T1000 (cell line): ENCODE measurements at places on chromosomes 7 and 10.

GRCh38 chr7:140384894-140385545 lies 13.3 kb downstream of the SLC37A3 start:
- DNase-seq, result no peak

DNA sequence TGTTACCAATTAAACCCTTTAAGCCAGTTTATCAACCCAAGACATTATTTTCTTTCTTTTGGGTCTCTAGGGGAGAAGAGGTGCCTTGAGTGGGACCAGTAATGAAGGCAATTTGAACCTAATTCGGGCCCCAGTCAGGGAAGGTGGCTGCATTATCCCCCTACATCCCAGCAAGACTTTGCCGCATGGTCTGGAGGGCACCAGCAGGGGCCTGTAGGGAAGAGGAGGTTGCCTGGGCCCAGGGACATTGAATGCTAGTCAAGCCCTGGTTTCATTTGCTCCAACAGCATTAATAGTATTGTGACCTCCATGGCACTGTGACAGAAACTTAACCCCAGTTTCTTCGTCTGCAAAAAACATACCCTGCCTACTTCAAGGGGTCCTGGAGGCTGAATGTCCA lies 108.8 kb downstream of the CUX1 start:
- no peak for DNase-seq

DNA sequence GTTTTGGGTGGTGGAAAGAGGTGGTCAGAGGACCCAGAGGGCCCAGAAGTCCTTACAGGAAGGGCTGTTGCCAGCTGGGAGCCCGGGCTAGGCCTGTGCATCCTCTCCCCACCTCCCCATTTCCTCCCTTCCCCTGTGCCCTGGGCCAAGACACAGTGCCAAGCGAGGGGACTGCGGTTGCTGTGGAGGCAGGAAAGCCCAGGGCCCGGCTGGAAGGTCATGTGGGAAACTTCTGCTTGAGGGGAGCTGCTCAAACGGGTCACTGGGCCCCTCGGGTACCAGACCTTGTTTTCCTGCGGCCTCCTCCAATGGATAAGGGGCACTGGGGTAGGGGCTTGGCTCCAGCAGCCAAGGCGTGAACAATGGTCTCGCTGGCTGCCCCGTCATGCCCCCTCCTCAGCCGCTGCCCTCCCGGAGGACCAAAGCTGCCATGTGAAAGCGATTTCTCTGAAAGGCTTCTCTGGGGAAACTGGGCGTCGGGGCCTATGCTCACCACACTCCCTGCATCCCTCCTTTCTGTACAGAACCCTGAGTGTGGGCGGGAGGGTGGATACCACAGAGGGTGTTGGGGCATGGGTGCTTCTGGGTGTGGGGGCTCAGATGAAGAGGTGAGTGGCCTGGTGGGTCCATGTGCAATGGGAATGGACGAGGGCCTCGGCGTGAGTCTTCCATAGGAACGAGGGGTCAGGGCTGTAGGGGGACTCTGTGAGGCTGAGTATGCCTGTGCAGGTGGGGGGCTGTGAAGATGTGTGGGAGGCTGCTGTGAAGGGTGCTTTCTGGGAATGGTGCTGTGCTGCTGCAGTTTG lies 135.3 kb downstream of the PTPN20 start:
- no peak for DNase-seq

- no peak for DNase-seq
Measured at GRCh38 chr7:100372256-100372655, 1.0 kb upstream of the PILRA start.

- no peak for DNase-seq
Measured at GRCh38 chr7:55303220-55303619, 61.9 kb upstream of the LANCL2 start.

- no peak for DNase-seq
Measured at GRCh38 chr7:37993060-37993501, 72.6 kb downstream of the EPDR1 start.

- DNase-seq, result peak; percentile 76
Measured at GRCh38 chr10:119315128-119316001, 108.0 kb downstream of the GRK5 start.

- no peak for DNase-seq
Measured at GRCh38 chr7:115779561-115779960, 251.0 kb downstream of the TFEC start.

DNA sequence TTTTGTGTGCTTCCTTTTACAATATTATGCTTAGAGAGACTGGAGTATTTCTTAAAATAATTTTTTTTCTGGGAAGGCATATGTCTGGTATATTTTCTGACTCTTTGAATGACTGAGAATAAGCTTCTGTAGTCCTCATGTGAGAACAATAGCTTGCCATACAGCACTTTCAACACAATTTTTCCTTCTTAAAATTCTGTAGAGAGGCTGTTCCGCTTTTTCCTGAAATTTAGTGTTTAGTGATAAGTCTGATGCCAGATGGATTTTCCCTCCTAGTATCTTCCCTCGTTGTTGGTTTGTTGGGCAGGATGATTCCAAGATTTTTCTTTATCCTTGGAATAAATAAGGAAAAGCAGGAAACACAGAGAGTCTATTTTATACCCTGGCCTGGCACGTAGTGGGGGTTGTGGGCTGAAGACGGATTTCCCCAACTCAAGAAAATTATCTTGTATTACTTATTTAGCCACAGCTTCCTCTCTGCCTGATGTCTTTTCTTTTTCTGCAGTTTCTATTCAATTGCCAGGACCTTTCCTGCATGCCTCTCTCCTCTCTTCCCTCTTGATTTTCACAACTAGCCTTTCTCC lies 111.2 kb downstream of the AOAH start:
- DNase-seq, result no peak

GRCh38 chr10:28822719-28823464 lies 145.6 kb downstream of the BAMBI start:
- no peak for DNase-seq

- no peak for DNase-seq
Measured at GRCh38 chr7:131045526-131045925, 282.1 kb upstream of the MKLN1 start.

DNA sequence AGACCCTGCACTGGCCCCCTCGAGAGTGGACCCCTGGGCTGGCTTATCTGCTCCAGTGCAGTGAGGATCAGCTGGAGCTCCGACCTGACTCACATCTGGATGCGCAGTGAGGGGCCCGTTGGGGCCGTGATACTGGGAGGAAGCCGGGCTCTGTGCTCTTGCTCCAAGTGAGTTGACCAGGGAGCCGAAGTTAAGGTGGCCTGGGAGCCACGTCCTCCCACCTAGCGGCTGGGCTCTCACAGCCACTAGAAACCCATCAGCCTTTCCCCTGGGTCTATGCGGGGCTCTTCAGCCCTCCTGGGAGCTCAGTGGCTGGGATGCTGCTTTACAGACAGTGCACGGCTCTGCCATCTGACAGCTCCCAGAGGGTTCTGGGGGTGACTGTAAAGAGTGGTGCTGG lies 9.1 kb downstream of the ALKBH4 start:
- no peak for DNase-seq

DNA sequence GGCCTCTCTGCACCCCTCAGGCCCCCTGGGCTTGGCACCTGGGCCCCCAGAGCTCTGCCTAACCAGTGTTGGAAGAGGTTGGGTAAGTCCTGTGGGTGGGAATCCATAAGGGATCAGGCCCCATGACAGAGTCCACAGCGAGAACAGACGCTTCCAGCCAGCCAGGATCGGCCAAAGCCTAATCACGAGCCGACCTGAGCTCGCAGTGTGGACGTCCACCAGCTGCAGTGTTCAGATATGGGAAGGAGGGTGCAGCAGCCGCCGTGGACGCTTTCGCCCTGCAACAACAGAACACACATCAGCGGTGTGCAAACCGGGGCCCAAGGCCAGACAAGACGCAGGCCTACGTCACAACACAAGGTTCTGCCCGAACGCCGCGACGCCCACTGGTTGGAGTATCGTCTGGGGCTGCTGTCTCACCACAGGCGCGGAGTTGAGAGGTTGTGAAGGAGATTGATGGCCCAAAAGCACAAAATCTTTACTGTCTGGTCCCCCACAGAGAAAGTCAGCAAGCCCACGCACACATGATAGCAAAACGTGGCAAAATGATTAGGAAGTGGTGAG lies 102.1 kb downstream of the FOXL3 start:
- DNase-seq, result no peak

DNA sequence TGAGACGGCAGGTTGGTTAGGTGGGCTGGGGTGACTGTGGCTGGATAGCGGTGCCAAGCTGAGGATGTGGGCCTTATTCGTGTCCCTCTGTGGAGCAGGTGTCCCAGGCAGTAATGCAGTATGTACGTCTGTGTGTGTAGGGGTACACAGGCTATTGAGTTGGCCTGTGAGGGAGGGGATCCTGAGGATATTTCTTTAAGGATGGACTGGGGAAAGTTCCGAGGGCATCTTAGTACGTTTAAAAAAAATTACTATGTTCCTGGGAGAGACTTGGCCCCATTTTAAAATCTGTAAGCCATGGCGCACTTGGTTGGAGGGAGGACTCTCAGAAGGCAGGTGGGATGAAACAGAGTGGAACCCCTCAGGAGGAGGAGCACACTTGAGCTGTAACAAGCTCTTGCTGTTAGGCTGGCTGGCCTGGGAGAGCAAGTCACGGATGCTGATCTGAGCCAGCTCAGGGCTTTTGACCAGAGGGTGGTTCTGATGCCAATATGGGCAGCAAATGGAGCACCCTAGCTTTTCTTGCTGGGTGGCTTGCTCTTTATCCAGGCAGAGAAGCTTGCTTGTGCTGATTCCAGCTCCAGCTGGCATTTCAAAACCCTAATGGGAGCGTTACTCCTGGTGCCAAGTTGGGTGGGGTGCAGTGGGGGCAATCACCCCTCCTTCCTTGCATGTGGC lies 765 bp downstream of the WBP1L start:
- DNase-seq, result no peak

DNA sequence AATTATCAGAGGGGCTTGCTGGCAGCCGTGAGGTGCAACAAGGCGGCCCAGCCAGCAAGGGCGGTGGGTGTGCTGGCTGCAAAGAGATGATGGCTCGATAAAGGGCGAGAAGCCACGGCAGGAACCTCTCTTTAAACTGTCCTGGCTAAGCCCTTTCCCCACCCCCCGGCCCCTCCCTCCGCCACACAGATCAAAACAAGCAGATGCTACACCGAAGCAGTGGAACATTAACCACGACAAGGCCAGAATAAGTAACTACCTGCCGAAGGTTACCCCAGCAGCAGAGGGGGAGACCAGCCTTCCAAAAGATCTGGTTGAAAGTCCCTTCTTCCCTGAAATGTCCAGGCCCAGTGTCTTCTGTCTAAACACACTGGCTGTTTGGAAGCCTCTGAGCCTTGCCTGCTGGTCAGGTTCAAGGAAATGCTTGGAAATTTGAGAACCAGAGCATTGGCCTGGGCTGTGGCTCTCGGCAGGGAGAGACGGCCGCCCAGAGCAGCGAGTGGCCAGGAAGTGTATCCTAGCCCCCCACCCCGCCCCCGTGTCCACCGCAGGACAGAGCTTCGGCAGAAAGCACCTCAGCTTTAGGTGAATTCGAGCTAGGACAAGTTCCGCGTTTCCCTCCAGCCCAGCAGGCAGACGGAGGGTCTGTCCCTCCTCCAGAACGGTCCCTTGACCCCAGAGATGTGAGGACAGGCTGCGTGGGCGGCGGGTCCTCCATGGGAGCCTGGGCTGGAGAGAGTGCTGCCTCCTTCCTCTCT lies 2.1 kb downstream of the FAM20C start:
- no peak for DNase-seq

DNA sequence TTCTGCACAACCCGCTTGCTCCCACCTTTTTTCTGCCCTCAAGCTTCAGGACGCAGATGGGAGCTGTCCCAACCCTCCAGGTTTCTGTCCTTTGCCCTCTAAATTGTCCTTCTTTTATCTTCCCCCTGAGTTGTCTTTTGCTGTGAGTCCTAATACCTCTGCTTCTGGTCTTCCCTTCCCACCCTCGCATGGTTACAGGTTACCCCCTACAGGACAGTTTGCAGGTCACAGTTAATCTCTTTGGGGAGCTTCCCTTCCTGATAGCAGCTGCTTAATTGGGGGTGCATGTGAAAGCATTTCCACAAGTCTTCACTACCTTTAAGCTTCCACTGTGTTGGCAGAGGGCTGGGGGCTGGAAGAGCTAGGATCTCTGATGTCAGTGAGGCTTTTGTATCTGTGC lies 121.5 kb upstream of the CXCL12 start:
- DNase-seq, result no peak

DNA sequence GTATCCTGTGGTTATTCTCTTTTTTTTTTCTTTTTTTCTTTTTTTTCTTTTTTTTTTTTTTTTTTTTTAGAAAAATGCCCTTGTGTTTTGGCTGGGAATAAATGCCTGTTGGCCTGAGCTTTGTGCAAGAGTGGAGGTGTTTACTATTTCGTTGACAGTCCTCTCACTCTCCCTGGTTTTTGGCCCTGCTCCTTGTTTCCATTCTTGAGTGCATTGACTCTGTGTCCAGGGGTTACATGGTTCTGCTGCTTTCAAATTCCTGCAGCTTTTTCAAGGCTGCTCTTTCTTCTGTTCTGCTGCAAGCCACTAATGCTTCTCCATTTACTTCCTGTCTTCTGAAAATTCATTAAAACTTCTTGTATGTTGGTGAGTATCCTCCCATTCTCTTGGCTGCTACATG lies 59.7 kb upstream of the TBX20 start:
- DNase-seq, result no peak

DNA sequence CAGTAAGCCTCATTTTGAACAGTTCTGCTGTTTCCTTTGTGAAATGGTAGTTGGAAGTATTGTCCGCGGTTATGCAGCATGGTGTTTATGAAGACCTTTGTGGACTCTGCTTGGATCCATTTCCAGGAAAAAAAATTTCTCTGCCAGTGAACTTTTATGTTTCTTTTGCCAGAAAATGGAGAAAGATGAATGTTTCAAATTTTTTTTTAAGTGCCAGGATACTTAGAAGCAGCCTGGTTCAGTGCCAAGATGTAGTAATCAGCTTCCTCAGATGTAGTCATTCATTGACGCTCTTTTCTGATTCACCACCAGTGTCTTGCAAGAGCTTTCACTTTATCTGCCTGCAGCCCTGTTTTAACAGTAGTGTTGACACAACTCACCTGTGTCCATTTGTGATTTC lies 258.2 kb downstream of the SDK1 start:
- no peak for DNase-seq

DNA sequence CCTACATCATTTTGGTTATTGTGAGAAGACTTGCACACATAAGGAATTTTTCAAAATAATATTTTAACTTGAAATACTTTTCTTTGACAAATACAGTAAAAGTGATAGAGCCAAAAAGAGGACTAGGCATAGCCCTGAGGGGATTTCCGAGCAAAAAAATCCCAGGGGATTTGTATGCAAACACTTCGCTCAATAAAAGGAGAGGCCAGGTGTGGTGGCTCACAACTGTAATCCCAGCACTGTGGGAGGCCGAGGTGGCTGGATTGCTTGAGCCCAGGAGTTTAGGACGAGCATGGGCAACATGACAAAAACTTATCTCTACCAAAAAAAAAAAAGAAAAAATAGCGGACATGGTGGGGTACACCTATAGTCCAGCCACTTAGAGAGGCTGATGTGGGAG lies 193.0 kb downstream of the PCDH15 start:
- DNase-seq, result no peak

DNA sequence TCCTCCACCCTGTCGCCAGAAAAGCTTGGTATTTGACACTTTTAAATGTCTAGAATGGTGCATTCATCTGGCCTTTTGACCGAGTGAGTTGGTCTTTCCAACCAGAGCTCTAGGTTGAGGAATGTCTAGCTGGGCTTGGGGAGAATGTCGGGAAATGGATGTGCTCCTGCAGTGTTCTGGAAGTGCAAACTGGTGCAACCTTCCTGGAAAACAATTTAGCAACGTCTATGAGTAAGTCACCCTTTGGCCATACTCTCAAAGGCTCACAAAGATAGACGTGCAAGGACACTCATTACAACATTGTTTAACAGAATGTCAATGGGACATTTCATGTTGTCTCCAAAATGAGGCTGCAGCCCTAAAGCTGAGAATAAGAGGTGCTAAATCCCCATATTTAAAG lies 12.2 kb upstream of the NMT2 start:
- no peak for DNase-seq
